ENCODE measurements at places on chromosomes 1 and 21.
A peak's percentile ranks its signal among the peaks of the same experiment; 100 is the strongest.

GRCh38 chr1:116943438-116943837 is 33.7 kb downstream of the PTGFRN start:
- no peak for DNase-seq

DNA sequence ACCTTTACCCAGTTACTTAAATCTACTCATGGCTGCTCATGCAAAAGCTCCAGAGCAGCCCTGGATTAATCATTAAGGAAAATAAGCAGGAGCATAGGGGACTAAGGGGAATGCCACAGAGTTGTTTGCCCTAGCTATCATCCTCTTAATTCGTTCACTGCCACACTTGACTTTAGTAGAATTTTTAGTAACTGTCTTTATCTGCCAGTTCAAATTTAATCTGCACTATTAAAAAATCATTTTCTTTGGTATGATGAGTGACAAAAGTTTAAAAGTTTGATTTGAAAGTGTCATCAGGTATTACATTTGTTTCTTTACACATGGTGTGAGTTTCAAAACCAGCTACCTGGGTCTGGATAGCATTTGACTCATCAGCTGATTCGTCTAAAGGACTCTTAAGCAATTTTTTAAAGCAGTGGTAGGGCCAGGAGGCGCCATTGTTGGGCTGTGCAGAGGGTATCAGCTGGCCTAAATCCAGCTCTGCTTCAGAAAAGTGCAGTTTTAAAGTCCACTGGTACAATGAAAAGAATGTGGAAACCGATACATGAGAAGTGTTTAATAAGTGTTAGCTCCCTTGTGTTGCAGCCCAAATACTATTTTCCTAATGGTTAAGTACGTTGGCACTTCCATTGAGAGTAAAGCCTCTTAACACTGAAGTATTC is 69.9 kb upstream of the DR1 start:
- DNase-seq, result peak; percentile 91

DNA sequence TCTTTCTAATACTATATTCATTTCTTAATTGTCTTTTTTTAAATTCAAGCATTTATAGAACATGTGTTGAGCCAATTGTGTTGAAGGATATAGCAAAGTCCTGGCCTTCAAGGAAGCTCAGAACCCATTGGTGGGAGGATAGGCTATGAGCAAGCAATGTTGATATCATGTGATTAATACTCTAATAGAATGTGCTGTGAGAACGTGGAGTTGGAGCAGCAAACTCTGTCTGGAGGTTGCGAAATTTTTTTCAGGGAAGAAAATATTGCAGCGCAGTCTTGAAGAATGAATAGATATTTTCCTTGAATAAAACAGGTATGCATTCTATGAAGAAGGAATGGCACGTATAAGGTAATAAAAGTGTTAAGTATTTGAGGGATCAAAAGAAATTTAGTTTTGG is 229.2 kb upstream of the KCNK2 start:
- no peak for DNase-seq

GRCh38 chr1:206992790-206993189 is 22.5 kb upstream of the FCAMR start:
- DNase-seq, result peak; percentile 81

DNA sequence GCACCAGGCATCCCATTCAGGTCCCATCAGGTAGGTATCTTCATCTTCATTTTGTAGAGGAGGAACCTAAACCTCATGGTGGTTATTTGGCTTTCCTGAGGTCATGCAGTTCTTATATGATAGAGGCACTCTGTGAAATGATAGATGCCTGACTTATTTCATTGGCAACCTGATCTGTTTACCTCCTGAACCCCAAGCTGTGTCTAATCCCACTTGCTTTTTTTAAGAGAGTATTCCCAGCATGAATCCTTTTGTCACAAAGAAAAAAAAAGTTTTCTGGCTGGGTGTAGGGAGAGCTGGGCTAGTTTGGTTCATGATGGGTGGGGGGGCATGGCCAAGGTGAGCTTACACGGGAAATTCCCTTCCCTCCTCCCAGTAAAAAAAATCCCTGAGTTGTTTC is 154.2 kb downstream of the TENT5C start:
- DNase-seq, result no peak

GRCh38 chr1:8409106-8409505 is 91.2 kb downstream of the SLC45A1 start:
- peak; percentile 74 for DNase-seq

- DNase-seq, result no peak
These were observed 59.9 kb downstream of the SIPA1L2 start for GRCh38 chr1:232570007-232570406.

GRCh38 chr1:198121056-198121826 is 35.6 kb upstream of the NEK7 start:
- peak; percentile 62 for DNase-seq

- no peak for DNase-seq
These were observed 25.1 kb downstream of the CNN3 start for GRCh38 chr1:94901841-94902240.

DNA sequence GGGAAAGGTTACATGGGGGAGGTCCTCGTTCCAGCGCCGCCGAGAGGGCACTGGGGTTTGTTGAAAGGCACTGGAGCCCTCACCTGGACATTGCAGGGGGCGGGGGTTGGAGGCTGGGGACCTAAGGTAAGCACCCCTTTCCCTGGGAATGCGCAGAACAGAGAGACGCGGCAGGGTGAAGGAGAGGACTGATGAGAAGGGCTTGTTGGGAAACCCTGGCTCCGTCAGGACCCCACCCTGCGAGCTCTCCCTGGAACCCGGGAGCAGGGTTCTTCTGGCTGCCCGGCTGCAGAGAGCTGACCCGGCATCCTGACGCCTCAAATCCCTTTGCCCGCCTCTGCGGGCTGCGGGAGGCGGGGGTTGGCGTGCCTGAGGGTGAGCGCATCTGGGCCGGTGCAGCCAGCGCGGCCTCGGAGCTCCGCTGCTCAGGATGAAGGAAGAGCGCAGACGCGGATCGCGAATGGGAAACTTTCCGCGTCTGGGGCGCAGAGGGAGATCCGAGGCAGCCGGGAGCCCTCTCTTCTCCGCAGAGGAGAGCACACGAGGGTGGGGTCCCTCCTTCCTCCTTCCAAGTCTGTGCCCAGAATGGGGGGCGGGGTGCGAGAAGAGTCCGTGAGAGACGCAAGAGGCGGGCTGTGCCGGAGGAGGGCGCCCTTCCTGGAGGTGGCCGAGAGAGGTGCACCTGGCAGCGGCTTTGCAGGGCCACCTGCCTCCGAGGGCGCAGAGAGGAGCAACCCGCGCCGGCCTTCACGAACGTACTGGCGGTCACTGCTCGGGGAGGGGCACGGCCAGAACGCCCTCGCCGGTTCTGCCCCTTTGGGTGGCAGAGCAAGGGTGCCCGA is 2.4 kb downstream of the IGSF21 start:
- no peak for DNase-seq

DNA sequence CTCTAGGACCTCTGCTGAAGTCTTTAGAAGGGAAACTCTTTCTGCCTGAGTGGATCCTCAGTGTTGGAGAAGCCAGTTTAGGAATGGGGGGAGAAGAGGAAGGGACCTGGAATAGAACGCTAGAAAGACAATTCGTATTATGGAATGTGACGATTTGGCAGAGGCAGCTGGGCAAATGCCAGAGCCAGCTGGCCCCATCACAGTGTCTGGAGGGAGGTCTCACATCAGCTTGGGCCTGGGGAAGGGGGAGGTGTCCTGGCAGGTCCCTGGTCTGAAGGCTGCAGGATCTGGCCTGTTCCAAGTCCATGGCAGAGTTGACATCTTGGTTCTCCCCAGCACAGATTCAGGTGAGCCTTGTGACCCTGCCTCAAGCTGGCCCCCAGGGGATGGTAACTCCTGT is 11.3 kb downstream of the TMCC2 start:
- DNase-seq, result no peak

DNA sequence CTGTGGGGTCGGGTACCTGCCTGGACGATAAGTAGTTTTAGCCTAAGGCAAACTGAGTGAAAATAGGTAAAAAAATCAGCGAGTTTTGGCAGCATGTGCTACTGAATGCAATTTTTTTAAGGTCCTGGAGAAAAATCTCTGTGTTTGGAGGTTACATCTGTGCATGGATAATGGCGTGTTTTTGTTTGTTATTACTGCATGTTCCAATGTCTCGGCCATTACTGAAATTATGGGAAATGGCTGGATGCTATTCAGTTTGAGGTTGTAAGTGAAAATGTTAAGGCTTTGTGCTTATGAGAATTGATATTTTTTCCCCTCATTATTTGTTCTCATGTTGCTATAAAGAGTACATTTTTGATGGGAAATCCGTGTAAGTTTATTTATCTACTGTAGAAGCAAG is 441.7 kb downstream of the PRDM2 start:
- no peak for DNase-seq
